ENCODE measurements at places on chromosomes 4 and X. TPM values are rescaled to one million over a fixed set of nuclear protein-coding genes. Genes with fewer than 3 reads are reported as not detected.

GRCh38 chrX:121254336-121254735 is 206.9 kb downstream of the GLUD2 start:
- DNase-seq = no peak

DNA sequence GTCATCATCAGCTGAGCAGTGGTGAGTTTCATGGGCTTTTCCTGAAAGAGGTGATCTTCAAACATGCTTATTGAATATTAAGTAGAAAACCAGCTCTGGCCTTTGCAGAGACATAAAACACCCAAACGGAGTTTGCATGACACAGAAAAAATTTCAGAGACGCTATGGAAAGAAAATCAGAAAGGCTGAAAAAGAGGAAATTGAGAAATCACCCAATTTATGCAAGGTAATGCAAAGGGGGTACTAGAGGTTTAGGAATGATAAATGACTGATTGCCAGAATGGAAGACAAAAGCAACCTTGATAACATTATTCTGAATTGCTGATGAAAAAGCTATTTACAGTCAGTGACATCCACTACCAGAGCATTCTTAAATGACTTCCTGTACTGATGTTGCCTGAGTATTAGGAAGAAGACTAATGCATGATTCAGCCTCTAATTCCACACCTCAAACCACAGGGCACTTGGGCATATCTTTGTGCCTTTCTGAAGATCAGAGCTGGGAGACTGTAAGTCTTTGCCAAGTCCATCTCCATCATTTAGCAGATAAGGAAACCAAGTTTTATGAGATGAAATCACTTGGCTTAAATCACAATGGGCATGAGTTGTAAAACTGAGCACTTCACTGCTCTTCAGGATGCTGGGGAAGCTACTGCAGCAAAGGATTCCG is 565.7 kb downstream of the PPARGC1A start:
- DNase-seq = no peak

DNA sequence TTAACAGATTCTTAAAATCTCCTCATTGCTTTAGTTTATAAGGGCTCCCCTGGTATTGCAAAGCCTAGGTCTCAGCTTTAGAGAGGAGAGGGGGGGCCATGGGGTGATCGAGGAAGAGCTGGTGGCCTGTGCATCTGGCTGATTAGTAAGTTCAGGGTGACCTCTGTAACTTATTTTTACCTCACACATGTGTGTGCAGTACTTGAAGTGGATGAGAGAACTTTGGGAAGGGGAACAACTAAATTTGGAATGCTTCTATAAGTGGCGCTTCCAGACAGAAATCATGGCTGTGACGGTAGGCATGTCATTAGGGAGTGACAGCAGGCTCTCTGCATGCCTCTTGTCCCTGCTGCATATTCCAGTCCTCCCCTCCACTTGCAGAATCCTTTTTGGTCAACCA is 41.9 kb downstream of the FRAS1 start:
- DNase-seq = peak; percentile 34

- DNase-seq = no peak
Measured at GRCh38 chr4:815464-816146, 10.3 kb downstream of the CPLX1 start.

The PCYT1B gene
- 1.3 TPM for total RNA-seq

DNA sequence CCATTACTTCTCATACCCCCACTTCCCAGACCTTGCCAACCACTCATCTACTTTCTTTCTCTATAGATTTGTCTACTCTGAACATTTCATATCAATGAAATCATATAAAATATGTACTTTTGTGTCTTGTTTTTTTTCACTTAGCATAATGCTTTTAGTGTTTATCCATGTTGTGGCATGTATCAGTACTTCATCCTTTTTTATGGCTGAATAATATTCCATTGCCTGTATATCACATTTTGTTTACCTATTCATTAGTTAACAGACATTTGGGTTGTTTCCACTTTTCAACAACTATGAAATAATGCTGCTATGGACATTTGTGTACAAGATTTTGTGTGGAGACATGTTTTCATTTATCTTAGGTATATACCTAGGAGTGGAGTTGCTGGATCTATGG is 324.1 kb downstream of the OPHN1 start:
- DNase-seq = no peak

DNA sequence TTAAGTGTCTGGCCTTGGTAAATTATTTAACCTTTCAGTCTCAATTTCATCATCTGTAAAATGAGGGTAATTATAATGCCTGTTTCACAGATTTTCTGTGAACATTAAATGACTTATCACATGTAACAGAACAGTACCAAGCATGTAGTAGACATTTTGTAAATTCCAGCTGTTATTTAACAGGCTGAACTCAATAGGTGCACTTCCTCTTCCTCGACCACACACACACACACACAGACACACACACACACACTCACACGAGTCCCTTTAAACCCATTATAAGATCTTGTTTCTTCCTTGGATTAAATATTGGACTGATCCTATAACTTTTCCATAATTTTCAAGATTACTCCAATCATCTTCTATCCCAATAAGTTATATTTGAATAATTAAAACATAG is 53.4 kb upstream of the COL25A1 start:
- no peak for DNase-seq

- DNase-seq = no peak
Measured at GRCh38 chr4:79682161-79682560, 274.1 kb upstream of the GK2 start.

- peak; percentile 75 for DNase-seq
Measured at GRCh38 chr4:184250795-184251669, 33.4 kb upstream of the ENPP6 start.

- DNase-seq = no peak
Measured at GRCh38 chr4:53804719-53805118, 213.4 kb upstream of the LNX1 start.

The CT45A7 gene
- not detected for total RNA-seq

The GPM6B gene
- total RNA-seq = 38.9 TPM

GRCh38 chr4:70504733-70505132 is 13.6 kb upstream of the AMTN start:
- DNase-seq = no peak

- DNase-seq = no peak
Measured at GRCh38 chr4:125359960-125360634, 45.3 kb downstream of the FAT4 start.

The TRAM1L1 gene
- total RNA-seq = 5.8 TPM
